Natural killer cell (primary cell): ENCODE measurements at places on chromosomes 12 and 14.

GRCh38 chr14:99320105-99320572 lies 48.1 kb upstream of the BCL11B start:
- peak; percentile 88 for DNase-seq

DNA sequence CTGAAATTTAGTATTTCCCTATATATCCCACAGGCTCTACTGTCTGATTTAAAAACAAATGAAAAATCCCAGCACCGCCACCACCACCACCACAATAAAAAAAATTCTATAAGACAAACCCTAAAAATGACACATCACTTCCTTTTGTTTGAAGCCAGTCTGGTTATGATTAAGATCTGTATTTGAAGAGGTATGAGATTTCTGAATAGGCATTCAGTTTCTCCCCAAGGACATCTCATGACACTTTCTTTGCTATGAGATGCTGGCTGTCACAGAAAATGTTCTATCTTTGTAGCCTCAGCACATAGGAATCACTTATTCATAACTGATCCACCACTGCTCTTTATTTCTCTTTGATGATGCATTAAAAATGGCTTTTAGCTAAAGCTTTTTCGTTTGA lies 1071.0 kb downstream of the SLC6A15 start:
- no peak for DNase-seq

DNA sequence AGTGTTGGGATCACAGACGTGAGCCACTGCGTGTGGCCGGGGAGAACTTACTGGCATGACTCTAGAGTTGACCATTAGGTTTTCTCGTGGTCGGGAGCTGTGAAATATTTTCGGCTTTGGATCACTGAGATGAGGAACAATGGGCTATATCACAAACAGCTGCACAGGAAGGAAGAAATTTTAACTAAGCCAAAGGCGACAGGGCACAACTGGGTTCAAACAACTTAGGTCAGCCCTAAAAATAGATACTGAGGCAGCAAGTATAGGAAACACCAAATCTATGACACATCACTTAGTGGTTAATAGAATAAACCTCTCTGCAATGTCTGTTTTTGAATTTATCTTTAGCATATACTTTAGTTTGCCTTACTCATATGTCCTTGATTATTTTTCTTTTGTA lies 162.9 kb downstream of the LRIG3 start:
- DNase-seq = no peak

DNA sequence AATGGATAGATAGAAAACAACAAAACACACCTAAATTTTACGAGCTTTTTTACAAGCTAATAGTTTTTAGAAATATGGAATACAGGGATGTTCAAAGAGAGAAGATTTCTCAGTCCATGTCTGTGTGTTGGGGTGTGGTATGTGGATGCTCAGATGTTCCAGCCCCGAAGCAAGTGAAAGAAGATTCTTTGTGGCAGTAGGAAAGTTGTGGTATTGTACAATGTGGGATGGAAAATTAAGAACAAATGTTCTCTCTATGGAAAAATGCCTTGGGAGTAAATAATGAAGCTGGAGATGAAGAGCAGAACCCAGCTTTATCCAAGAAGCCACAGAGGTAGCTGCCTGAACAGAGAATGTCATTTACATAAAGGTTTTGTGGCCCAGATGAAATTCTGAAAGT lies 150.3 kb upstream of the PRKD1 start:
- no peak for DNase-seq

- DNase-seq = no peak
Measured at GRCh38 chr12:95088379-95088778, 15.0 kb upstream of the NR2C1 start.

- no peak for DNase-seq
Measured at GRCh38 chr14:21449899-21450216, 6.1 kb downstream of the CHD8 start.

DNA sequence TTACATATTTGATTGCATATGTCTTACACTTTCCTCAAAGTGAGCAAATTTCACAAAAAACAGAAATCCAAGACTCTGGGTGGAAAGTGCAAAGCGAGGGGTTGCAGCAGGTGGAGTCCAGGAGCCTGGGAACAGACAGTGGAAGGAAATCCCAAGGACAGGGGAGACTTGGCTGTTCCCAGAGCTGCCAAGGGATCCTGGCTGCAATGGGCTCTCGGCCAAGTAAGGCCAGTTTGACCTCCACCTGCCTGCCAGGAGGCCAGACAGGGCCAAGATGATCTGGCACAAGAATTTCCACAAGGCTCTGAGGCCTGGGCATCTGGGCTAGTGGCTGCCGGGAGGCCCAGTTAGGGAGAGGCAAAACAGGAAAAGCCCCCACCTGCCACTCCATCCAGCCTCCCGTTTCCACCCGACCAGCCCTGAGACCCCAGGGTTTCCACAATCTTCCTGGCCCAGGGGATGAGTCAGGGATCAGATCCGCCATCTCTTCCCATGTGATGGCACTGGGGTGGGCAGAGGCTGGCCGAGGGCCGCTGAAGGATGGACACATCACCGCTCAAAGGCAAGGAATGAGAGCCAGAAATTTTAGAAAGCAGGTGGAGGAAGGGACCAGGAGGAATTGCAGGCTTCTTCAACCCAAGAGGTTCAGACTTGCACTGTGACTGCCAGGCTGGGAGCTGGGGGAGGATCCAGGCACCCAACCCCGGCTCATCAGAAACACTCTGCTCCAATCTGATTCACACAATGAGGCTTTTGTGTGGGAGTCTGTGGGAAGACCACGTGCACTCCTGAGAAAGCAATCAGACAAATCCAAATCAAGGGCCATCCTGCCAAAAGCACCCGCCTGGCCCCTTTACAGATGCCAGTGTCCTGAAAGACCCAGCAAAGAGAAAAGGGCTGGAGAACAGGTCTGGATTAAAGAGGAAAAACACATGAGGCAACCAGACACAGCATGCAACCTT lies 16.3 kb downstream of the SCARB1 start:
- DNase-seq = no peak

DNA sequence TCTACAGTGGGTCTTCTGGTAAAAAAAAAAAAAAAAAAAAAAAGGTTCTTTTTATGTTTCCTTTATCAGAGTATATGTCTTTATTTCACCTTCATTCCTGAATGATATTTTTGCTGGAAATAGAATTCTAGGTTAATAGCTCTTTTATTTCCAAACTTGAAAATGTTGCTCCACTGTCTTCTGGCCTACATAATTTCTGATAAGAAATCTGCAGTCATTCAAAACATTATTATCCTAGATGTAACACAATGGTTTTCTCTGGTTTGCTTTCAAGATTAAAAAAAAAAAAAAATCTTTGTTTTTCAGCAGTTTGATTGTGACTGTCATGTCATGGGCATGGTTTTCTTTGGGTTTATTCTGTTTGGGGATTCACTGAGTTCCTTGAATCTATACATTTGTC lies 19.5 kb downstream of the DCP1B start:
- DNase-seq = no peak

DNA sequence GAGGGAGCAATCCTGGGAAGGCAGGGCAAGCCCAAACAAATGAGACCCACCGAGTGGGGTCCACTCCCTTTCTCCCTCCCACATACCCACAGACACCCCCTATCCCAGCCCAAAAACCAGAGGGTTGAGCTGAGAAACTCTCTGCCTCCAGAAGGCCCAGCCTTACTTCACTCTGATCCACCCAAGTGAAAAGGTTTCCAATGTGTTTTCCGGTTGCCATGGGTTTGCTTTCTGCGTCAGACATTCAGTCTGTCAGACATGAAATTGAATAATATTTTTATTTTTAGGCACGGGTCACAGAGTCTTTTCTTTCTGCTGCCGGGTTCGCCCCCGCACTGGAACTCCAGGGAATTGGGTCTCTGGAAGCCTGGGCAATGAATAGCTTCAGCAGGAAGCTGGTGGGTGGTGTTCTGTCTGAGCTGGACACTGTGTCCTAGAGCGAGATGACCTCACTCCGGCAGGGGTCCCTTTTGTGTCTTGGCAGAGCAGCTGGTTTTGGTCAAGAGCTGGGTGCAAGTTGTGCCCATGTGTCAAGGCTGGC lies 69.8 kb upstream of the CLMN start:
- no peak for DNase-seq

GRCh38 chr12:118150625-118151024 lies 14.7 kb downstream of the PEBP1 start:
- no peak for DNase-seq

GRCh38 chr14:99360774-99361595 lies 89.0 kb upstream of the BCL11B start:
- DNase-seq = no peak
